ENCODE measurements at places on chromosomes 4 and X. TPM values are rescaled to one million over a fixed set of nuclear protein-coding genes. Genes with fewer than 3 reads are reported as not detected.
A peak's percentile ranks its signal among the peaks of the same experiment; 100 is the strongest.

ELF4 gene
- 7.7 TPM for polyA plus RNA-seq

ELOVL6 gene
- 13.4 TPM for polyA plus RNA-seq

- DNase-seq, result no peak
Observed at GRCh38 chr4:155943605-155944291, 9.9 kb downstream of the CTSO start.

SOWAHB gene
- 0.05 TPM for polyA plus RNA-seq

- peak; percentile 54 for DNase-seq
Observed at GRCh38 chr4:13546941-13547484, 2.7 kb upstream of the NKX3-2 start.

DNA sequence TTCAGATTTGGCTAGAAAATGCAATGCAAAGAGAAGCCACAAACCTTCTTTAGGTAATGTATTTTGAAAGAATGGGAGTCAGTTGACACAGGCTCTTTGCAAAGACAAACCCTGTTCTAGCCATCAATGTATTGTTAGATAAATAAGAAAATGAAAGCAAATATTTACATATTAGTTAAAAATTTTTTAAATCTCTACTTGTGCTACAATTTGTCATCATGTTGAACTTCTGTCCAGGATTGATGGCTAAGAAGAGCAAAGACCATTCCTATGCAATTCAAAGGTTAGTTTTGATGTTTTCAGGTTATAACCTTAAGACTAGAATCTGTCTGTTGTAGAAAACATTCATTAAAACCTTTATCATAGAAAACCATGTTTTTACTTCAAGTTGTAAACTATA lies 788.8 kb upstream of the FTHL17 start:
- DNase-seq, result no peak

GRCh38 chr4:137519406-137519805 lies 12.9 kb downstream of the PCDH18 start:
- no peak for DNase-seq

GRCh38 chr4:110032603-110033002 lies 119.9 kb downstream of the EGF start:
- no peak for DNase-seq

DNA sequence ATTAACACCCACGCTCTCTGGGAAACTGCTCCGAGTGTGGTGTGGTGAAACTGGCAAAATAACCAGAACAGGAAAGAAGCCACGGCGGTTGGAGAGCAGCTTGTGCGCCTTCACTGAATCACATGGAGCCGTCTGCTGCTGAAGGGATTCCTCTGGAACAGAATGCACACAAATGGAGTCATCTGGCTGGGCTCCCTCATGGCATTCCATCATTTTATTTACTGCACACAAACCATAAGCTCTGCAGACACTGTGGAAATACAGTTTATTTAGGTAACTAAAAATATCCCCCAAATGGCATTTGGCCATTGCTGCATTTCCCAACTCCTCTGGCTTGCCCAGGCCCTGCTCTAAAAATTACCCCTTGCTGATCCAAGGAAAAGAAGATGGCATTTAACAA lies 187.0 kb upstream of the S100G start:
- no peak for DNase-seq

BEX2 gene
- polyA plus RNA-seq, result 32.4 TPM

HHIP gene
- polyA plus RNA-seq, result 1.8 TPM

HERC5 gene
- polyA plus RNA-seq, result 0.15 TPM

- DNase-seq, result no peak
Observed at GRCh38 chr4:4422856-4423499, 36.1 kb downstream of the NSG1 start.

DNA sequence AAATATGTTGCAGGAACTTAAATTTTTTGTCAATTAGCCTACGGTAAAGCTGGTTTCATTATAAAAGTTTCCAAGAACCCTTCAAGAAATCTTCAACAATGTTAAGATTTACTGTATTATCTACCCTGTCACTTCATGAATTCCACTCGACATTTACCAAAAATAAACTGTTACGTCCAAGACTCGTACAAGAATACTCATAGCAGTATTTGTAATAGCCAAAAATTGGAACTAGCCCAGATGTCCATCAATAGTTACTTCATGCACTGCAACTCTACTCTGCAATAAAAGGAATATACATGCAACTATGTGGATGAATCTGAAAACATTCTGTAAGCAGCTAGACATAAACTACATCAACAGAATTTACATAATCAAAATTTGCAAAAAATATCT lies 13.4 kb downstream of the RBMX start:
- DNase-seq, result no peak

- no peak for DNase-seq
Observed at GRCh38 chr4:7180938-7181337, 11.4 kb upstream of the SORCS2 start.

DNA sequence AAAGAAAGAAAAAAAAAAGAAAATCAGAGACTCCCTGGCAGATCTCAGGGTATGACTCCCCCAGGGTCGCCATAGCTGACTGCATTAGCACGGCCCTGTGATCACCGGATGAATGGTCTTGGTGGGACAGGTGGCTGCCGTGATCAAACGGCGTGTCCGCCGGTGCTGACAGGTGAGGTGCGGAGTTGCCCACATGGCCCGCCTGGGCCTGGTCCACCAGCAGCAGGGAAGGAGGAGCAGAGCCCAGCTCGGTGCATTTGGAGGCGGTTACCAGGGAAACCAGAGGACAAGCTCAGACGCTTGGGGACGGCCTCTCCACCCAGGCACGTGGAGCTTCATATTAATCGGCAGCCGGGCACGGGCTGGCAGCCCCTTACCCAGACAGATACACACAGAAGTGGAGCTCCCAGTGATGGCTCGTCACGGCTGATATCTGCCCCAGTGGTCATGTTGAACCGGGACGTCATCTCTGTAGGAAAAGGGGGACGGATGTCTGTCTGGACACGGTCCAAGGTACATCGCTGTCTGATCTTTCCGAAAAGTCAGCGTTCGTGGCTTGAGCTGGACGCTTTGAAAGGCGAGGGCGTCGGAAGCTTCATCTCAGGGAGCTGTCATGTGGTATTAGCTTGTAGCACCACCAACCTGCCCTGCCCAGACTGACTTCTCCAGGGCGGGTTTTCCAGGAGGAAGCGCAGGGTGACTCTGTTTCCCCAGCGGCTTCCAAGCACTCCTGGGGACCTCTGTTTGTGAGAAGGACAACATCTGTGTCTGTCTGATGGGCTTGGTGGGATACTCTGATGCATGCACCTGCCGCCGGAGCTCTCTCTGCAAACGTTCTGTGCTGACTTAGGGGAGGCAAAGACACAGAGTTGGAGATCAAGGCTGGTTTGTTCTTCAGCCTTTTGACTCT lies 180.7 kb downstream of the CRLF2 start:
- no peak for DNase-seq

DNA sequence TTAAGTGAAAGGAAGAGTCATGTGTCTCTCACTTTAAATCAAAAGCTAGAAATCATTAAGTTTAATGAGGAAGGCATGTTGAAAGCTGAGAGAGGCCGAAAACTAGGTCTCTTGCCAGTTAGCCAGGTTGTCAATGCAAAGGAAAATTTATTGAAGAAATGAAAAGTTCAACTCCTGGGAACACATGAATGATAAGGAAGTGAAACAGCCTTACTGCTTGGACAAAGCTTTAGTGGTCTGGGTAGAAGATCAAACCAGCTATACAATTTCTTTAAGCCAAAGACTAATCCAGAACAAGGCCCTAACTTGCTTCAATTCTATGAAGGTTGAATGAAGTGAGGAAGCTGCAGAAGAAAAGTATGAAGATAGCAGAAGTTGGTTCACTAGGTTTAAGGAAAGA lies 24.9 kb downstream of the RHOH start:
- no peak for DNase-seq
